IMR-90 (cell line): ENCODE measurements at places on chromosomes 2 and 18. TPM values are rescaled to one million over a fixed set of nuclear protein-coding genes. Genes with fewer than 3 reads are reported as not detected.

MRPL19 gene
- 28.5 and 48.0 TPM in 2 replicates for total RNA-seq

NFU1 gene
- 24.0 and 40.0 TPM in 2 replicates for total RNA-seq

ASXL3 gene
- total RNA-seq, result under 0.01 and 0.54 TPM in 2 replicates

PLGLB1 gene
- total RNA-seq, result 0.18 and 0.28 TPM in 2 replicates

ZCCHC2 gene
- total RNA-seq, result 2.2 and 3.6 TPM in 2 replicates

HOXD12 gene
- total RNA-seq, result not detected in 2 replicates

PTMA gene
- 380 and 776 TPM in 2 replicates for total RNA-seq

OTX1 gene
- not detected in 2 replicates for total RNA-seq

ARL4C gene
- 7.7 and 12.5 TPM in 2 replicates for total RNA-seq

ARPC2 gene
- 635 and 696 TPM in 2 replicates for total RNA-seq

SP9 gene
- not detected in 2 replicates for total RNA-seq

STARD6 gene
- total RNA-seq, result 0.28 TPM in 1 of 2 replicates, not detected in the other
